Astrocyte of the hippocampus (primary cell): ENCODE measurements at places on chromosomes 1 and 21.

DNA sequence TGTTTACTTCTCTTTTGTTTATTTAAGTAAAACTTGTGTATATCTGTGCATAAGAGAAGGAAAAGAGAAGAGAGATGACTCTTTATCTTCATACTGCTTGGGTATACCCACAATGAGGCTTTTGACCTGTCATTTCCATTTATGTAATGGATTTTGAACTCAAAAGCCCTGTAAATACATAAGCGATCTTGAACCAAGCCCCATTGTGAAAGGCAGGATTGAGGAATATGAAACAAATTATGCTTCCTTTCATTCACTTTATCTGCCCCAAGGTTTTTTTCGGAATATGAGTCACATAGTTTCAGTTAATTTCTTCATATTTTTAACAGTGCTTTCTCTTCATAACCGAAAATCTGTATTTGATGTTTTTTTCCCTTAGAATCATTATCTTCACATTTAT lies 21.4 kb downstream of the CNST start:
- DNase-seq, result no peak

DNA sequence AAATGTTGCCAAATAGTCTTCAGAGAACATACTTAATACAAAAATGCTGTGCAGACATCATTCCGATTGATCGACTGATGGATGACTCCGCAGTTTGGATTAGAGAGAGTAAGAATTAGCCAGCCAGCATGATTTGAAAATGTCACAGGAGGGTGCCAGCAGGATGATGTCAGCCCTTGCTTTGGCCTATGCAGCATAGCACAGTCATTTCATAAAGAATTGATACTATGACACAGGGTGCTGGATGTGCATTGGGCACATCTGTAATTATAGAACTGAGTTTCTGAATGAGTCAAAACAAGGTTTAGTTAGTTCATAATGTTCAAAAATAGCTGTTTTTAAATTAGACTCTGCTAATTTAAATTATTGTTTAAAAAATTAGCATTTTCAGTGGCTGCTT lies 21.6 kb upstream of the TRAF5 start:
- peak; percentile 34 for DNase-seq

DNA sequence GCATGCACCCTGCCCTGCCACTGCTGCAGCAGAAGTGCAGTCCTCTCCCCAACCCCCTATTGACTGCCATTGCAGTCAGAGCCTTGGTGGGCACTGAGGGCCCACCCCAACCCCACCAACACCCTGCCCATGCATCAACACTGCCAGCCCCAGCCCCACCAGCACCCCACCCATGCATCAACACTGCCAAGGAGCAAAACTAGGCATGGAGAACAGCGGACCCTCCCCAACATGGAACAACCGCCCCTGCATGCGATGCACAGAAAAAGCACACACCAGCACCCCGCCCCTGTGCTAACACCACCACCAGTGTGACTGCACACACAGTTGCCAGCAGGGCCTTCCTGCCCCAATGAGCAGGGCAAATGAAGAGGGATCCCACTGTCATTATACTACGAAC lies 57.1 kb downstream of the CTH start:
- no peak for DNase-seq

- DNase-seq, result peak; percentile 56
These were observed 24.7 kb downstream of the EPHX1 start for GRCh38 chr1:225834417-225835329.

DNA sequence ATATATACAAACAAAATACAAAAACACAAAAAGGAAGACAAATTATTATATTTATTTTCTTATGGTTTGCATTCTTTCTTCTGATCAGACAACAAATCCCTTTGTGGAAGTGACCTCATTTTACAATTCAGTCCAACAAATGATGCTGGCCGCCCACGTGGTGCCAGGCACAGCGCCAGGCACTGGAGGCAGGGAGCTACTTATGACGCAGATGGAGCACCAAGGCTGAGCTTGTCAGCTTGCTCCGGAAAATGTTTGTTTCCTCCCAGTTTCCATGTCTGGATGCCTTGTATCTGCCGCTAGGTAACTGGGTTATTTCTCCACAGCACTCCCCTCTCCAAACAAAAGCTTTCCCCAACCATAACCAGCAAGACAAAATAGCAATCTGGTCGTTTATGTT lies 30.7 kb upstream of the CD34 start:
- peak; percentile 74 for DNase-seq

GRCh38 chr1:202272103-202272845 lies 69.5 kb downstream of the UBE2T start:
- DNase-seq, result no peak

- no peak for DNase-seq
These were observed 4.9 kb downstream of the SFT2D2 start for GRCh38 chr1:168230709-168231108.

DNA sequence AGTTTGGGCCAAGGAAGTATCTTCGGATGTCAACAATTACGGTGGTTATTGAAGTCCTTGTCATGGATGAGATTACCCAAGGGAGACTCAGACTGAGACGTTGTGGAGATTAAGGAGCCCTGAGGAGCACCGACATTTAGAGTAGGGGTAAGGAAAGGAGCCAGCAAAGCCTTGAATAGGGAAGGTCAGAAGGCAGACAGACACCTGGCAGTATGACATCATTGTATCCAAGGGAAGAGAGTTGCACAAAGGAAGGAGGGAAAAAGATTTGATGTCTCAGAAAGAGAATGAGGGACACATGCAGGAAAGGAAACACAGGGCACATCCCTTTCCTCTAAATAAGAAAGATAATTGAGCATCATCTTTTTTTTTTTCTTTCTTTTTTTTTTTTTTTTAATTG lies 11.7 kb downstream of the LAMC2 start:
- DNase-seq, result no peak

- peak; percentile 55 for DNase-seq
These were observed 29.0 kb downstream of the SSBP3 start for GRCh38 chr1:54377040-54377691.

GRCh38 chr1:51303315-51303714 lies 27.0 kb downstream of the TTC39A start:
- no peak for DNase-seq

DNA sequence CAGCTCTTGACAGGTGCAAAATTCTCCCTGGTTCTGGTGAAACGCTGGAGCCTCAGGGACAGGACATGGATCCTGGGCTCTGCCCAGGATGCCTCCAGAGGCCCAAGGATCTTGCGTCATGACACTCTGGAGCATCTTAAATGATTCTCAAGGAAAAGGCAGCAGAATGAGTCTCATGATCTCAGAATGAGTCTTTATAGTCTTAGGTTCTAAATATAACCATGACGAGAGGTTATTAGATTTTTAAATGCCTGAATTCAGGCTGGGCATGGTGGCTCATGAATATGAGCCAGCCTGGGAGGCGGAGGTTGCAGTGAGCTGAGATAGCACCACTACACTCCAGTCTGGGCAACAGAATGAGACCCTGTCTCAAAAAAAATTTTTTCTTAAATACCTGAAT lies 55.5 kb downstream of the ECE1 start:
- no peak for DNase-seq

GRCh38 chr1:32639489-32640075 lies 10.8 kb downstream of the ZBTB8OS start:
- DNase-seq, result peak; percentile 42

DNA sequence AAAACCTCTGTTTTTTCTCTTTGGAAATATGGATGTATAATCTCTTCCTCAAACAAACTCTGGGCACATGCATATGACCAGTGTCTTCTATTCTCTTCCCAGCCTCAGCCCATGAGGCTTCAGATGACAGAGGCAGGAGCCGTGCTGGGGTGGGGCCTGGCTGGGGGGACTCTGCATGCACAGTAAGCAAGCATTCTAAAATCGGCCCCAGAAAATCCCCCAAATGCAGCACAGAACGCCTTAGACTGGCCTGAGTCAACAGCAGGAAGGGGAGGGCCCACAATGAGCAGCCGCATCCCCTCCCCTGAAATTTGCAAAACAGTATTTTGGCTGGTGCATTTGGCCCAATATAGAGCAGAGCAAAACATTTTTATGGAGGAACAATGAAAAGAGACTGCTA lies 47.8 kb downstream of the ITPKB start:
- no peak for DNase-seq

DNA sequence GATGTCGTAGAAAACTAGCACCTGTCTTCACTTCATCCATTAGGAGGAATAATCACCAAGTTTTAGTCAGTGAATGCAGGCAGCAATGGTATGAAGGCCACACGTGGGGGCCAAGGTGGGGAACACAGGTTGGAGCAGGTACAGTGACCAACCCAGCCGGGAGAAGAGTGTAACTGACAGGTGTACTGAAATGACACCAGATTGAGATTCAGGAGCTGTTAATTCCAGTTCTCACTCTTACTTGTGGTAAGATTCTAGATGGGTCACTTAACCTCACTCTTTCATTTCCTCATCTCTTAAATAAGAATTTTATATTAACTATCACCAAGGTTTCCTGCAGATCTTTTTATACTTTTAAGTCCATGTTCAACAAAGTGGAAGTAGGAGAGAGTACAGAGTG lies 206.2 kb upstream of the PTBP2 start:
- DNase-seq, result no peak

DNA sequence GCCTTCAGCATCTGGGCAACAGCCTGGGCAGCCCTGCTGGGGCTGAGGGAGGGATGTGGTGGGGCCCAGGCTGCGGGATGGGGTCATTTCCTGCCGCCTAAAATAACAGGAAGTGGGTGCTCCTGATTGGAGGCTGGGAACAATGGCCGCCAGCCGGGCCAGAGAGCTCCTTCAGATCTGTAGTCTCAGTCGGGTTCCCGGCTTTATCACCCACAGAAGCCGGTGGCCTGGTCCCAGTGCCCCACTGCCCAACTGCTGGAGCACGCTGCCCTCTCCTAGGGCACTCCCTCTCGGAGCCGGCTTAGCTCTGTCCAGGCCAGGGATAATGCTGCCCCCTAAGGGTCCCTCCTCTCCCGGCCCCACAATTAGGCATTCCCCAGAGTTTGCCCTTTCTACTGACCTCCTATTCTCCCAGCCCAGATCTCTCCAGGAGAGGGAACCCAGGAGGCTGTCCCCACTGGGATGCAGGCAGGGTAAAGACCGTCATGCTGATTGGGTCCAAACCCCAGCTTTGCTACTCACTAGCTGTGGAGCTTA lies 5.1 kb downstream of the MAP7D1 start:
- peak; percentile 74 for DNase-seq

DNA sequence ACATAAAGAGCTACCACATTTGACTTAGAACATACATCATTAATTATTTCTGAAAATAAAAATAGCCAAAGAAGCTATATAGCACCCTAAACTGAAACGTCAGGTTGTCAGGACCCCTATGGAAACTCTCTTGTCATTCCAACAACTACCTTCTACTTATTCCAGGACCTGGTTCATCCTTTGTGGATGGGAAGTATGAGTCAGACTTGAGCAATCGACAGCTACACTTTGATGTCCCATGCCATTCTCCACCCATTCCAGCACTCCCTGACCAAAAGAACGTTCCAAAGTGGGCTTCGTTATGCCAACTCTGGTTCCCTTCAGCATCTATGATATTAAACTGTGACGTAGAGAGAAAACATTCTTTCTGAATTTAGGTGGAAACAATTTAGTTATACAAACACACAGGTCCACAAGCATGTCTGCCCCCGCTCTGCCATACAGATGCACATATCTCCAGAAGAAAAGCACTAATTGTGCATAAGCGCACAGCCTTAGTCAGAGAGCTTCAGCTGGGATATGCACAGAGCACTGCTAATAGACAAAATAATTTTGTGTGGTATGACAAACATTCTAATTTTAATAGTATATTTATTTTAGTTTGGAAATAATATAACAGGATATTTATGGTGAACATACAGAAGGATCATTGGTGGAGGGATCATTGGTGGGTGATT lies 723.1 kb upstream of the B3GALT2 start:
- no peak for DNase-seq

DNA sequence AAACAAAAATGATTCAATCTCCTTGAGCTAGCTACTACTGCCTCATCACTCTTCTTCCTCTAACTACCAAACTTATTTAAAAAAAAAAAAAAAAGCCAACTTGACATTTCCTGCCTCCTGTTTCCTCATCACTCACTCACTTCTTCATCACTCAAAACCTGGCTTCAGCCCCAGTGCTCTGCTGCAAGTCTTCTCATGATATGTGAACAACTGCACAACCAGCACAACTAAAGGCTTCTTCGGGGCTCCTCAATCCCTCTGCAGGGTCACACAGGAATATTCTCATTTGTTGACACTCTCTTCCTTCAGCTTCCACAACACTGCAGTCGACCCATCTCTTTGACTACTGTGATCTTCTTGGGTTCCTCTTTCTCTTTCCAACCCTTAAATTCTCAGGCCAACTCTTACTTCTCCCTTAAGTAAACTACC lies 7.6 kb downstream of the MTF1 start:
- no peak for DNase-seq

GRCh38 chr1:170205301-170205700 lies 59.5 kb downstream of the NTMT2 start:
- DNase-seq, result no peak

DNA sequence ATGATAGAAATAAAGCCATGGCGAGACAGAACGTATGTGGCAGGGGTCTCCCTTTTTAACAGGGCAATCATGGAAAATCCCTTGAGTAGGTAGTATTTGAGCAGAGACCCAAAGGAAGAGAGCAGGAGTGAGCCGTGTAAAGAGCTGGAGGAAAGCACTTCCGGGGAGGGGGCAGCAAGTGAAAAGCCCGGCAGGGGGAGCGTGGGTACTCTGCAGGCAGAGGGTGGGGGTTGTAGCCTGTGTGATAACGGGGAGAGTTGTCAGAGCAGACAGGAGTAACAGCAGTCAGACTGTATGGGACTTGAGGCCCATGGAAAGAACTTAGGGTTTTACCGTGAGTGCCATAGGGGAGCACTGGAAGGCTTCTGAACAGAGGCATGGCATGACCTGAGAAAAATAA lies 51.1 kb upstream of the LDLRAP1 start:
- DNase-seq, result no peak
